ENCODE measurements at places on chromosomes 13 and 19.

- DNase-seq, result no peak
Observed at GRCh38 chr19:36409841-36410240, 8.6 kb downstream of the ZFP82 start.

- no peak for DNase-seq
Observed at GRCh38 chr13:23202383-23202782, 21.6 kb downstream of the SGCG start.

DNA sequence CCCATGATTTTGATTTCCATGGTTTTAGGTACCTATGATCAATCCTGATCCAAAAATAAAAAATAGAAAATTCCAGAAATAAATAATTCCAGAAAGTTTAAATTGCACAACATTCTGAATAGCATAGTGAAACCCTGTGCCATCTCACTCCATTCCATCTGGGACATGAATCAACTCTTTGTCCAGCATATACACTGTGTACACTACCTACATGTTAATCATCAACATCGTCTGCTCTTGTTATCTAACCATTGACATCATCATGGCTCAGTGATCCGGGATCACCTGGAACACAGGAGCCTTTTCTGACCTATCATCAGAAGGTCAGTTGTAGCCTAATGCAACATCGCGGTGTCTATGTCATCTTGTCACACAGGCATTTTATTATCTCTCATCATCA is 75.6 kb downstream of the MYO16 start:
- no peak for DNase-seq

DNA sequence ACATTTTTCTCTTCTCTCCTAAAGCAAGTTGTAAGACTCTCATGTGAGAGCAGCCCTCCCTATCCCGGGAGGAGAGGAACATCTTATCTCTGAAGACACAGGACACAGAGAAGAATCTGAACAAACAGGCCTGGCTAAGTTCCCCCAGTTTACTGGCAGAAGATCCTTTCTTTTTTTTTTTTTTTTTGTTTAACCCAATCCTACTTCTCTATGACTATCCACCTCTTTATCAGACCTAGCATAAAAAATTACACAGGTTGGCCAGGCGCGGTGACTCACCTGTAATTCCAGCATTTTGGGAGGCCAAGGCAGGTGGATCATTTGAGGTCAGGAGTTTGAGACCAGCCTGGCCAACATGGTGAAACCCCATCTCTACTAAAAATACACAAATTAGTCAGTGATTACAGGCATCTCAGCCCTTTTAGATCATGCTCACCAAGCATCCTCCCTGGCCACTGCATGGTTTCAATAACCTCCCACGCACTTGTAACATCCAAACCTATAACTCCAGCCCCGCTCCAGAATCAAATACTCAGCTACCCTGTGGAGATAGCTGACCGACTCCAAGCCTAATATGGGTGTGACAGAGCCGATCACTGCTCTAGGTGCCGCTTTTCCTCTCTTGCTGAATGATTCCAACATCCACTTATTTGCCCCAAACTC is 27.3 kb upstream of the MUC16 start:
- no peak for DNase-seq

DNA sequence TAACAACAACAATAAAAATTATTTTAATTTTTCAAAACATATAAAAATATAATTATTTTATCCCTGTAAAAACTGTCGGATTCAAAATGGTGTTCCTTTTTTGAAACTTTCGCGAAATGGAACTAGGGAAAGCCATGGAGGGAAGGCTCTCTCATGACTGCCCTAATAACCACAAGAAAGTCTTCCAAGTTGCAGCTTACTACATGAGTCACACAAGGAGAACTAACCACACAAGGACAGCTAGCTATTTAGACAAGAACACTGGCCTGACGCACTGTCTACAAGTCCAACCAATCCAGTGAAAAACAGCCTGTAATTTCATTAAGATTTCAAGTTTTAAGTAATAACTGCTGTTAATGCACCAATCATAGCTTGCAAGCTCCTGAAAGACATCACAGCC is 319.2 kb upstream of the PCDH9 start:
- DNase-seq, result no peak

GRCh38 chr13:38905081-38905480 is 85.5 kb downstream of the STOML3 start:
- DNase-seq, result no peak

DNA sequence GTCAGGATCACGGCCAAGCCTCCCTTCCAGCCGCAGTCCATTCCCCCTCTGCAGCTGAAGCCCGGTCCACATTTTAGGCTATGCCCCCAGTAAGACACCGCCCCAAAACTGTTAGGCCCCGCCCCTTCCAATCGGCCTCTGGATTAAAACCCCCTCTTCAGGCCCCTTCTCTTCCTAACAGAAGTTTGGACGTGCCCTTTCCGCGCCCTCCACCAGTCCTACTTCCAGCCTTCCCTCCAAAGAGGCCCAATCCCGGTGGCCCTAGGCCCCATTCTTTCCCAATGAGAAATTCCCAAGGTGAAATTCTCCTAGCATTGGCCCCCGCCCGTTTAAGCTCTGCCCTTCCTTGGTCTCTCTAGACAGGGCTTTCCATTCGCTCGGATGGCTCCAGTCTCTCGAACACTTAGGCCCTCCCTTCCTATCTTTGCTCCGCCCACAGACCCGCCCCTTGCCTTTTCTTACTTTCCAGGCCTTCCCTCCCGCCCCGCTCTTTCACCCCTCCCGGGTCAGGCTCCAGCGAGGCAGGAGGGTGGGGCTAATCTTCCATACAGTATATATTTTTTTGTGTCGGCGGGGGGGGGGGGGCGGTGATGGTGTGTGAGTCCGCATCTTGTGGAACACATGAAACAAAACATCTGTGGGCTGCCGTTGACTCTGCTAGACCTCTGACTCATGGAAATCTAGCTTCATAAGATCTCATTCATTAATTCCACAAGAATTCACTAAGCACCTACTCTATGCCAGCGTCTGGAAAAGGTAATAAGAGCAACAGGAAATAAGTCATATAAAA is 13.6 kb downstream of the LTBP4 start:
- DNase-seq, result peak; percentile 75

- no peak for DNase-seq
Observed at GRCh38 chr13:81848291-81848690, 1507.4 kb upstream of the SPRY2 start.

DNA sequence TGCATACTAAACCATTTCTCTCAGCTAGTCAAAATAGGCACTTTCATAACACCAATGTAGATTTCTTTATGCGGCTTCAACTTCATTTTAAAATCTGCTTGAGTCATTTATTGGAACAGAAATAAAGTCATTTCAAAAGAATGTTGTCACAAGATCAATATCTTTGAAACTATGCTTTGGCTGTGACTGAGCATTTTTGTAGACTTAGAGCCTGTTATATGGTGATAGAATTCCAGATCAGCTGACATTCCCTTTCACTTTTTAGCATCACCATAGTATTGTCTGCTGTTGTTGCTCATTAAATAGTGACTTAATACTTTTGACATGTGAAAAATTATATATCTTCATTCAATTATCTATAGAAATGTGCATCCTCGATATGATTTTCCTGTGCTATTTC is 279.2 kb upstream of the PRR20A start:
- no peak for DNase-seq

- DNase-seq, result no peak
Observed at GRCh38 chr19:29665826-29666577, 741 bp downstream of the PLEKHF1 start.

DNA sequence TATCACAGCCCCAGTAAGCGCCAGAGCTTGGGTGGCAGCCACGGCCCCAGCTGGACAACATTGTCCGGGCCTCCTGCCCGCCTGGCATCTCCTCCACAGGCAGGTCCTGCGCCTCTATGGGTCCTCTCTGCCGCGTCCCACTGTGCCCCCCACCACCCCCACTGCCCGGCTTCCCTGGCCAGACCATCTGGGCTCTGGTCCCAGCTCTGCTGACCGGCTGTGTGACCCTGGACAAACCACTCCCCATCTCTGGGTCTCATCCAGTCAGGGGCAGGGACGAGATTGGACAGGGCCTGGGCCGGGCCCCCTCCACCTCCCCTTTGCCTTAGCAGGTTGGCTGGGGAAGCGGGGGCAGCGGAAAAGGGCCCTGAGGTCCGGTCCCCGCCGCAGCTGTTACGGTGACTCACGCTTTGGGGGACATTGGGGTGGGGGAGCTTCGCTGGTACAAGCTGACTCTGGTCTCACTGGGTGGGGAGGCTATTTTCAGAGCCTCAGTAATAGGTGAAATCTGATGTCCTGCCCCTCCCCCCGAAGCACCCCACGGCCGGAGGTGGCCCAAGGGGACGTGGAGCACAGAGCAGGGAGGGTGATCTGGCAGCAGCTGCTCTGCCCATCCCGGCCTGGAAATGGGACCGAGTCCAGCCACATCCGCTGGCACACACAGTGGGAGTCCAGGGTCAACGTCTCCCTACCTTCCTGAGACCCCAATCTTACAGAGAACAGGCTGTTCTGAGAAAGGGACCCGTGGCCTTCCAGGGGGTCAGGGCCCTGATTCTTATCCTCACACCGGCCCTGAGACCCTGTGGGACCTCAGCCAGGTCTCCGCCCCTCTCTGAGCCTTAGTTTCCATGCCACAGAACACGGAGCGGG is 9.1 kb downstream of the NFIC start:
- no peak for DNase-seq

- no peak for DNase-seq
Observed at GRCh38 chr19:13095934-13096927, 6.4 kb downstream of the LYL1 start.

GRCh38 chr19:43597876-43598275 is 1.5 kb downstream of the ZNF576 start:
- DNase-seq, result no peak

- no peak for DNase-seq
Observed at GRCh38 chr19:30254789-30255188, 117.4 kb upstream of the ZNF536 start.

DNA sequence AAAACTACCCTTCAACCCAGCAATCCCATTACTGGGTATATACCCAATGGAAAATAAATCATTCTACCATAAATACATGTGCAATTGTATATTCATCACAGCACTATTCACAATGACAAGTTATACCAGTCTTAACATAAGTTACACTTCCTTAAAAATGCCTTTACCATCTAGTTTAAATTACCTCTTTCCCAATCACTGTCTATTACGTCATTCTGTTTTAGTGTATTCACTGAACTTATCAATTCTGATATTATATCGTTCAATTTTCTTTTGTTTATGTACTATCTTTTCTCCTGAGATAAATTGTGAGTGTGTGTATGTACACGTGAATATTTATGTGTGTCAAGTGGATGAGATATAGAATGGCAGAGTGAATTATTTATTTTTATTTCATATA is 1416.8 kb downstream of the OLFM4 start:
- DNase-seq, result no peak

- DNase-seq, result no peak
Observed at GRCh38 chr13:110006304-110006703, 219.9 kb upstream of the IRS2 start.

GRCh38 chr19:12047868-12048267 is 4.9 kb downstream of the ZNF878 start:
- DNase-seq, result no peak

GRCh38 chr13:77545626-77546412 is 10.3 kb downstream of the SCEL start:
- DNase-seq, result no peak

GRCh38 chr13:73096173-73096572 is 37.4 kb downstream of the KLF5 start:
- no peak for DNase-seq

DNA sequence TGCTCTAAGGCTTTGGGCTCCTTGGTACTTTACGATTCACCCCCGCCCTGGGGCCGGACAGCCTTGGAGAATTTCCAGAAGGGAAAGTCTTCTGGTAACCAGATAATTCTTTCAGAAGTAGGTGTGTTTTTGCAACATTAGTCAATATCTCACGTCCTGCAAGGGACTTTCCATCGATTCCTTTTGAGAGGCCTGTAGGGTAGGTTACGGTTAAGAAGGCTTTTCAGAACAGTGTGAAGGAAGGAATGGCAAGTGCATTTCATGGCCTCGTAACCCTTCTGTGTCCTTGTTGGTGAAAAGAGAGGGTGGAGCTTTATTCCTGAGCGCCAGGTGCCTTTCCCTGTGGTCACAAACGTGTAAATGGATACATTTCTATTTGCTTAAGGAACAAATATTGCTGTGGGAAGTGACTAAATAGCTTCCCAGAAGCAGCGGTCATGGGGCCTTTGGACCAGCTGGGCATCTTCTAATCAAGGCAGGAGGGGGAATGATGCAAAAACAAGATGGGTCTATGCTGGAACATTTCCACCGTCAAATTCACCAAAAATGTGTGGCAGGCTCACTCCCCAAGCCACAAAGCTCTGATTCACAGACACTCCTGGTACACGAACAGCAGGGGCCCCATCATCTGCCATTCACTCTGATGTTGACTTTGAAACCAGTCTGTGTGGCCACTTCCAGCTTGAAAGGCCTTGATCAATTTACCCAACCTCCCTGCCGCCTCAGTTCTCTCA is 99.2 kb downstream of the ANKRD10 start:
- DNase-seq, result no peak

GRCh38 chr13:112994084-112994780 is 25.2 kb downstream of the MCF2L start:
- no peak for DNase-seq

- no peak for DNase-seq
Observed at GRCh38 chr19:41872775-41873647, 4.1 kb upstream of the CD79A start.

DNA sequence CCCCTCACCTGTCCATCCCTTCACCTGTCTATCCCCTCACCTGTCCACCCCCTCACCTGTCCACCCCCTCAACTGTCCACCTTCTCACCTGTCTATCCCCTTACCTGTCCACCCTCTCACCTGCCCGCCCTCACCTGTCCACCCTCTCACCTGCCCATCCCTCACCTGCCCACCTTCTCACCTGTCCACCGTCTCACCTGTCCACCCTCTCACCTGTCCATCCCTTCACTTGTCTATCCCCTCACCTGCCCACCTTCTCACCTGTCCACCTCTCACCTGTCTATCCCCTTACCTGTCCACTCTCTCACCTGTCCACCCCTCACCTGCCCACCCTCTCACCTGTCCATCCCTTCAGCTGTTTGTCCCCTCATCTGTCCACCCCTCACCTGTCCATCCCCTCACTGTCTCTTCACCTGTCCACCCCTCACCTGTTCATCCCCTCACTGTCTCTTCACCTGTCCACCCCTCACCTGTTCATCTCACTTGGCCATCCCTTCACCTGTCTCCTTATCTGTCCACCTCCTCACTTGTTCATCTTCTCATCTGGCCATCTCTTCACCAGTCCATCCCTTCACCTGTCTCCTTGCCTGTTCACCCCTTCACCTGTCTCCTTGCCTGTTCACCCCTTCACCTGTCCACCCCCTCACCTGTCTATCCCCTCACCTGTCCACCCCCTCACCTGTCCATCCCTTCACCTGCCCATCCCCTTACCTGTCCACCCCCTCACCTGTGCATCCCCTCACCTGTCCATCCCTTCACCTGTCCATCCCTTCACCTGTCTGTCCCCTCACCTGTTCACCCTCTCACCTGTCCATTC is 12.7 kb upstream of the KANK2 start:
- DNase-seq, result no peak
